SIG-M5 (cell line): ENCODE measurements at places on chromosomes 12 and 14.

DNA sequence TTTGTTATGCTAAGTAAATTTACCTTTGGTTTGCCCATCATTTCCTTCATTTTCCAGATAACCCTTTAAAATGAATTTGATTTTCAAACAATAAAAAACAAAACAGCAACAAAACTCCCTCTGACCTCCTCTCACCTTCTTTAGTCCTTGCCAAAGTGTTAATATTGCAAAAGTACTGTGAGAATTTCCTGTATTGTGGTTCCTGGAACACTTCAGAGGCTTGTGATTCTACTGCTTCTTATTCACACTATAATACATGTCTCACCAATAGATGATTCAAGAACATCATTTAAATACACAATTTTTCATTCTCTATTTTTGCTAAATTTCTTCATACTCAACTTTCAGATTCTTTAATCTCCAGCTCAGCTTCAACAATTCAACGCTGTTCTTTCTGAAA is at the start of gene KLRD1:
Gene KLRD1, plus strand, starts transcription at position 241 of the 400 bp plus-strand sequence. CDS start 208 bp downstream, outside the sequence.
- no peak for DNase-seq

- DNase-seq = no peak
Observed at GRCh38 chr14:65637780-65638179, 225.2 kb downstream of the FUT8 start.

GRCh38 chr14:81819344-81819743 is 285.7 kb upstream of the SEL1L start:
- DNase-seq = no peak

GRCh38 chr12:113359133-113359938 is 949 bp downstream of the PLBD2 start:
- DNase-seq = no peak

DNA sequence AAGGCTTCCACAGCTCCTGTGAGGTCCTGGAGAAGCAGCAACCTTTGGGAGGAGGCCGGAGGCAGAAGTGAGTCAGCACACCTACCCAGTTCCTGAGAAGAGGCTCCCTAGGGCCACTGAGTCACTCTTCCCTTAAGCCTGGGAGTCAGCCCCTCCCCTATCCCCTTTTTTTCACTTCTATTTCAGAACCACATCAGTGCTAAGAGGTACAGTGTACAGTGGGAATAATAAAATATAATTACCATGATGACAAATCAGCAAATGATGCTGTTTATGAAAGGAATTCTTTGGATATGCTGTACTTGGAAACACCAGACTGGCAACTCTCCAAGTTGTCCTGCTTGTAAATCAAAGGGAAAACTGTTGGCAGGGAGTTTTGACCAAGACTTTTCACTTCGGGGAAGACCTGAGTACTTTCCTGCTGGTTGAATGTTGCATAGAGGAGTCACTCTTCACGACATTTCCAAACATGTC is 7.8 kb upstream of the TBPL2 start:
- no peak for DNase-seq

- DNase-seq = no peak
Observed at GRCh38 chr12:79537675-79538074, 153.1 kb downstream of the PAWR start.

DNA sequence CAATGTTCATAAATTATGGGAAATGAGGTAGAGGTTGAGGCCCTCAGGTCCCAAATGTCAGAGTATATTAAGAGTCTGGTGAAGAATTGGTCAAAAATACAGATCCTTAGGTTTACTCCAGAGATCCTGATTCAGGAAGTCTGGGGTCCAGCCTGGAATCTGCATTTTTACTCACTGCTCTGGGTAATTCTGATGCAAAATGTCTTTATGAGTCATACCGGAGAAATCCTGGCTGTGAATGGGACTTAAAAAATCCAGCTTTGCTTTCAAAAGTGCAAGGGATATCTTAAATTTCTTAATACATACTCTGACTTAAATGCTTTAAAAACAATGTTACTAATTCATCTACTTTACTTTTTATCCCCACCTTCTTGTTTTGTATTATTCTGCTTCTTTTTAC is 74.5 kb downstream of the FERMT2 start:
- no peak for DNase-seq

- no peak for DNase-seq
Observed at GRCh38 chr14:50065583-50065982, 50.8 kb downstream of the VCPKMT start.

GRCh38 chr12:92462049-92462448 is 240.7 kb upstream of the PLEKHG7 start:
- no peak for DNase-seq

GRCh38 chr14:54881235-54881760 is 21.3 kb downstream of the GCH1 start:
- DNase-seq = no peak

- no peak for DNase-seq
Observed at GRCh38 chr12:28535216-28535615, 345.0 kb downstream of the CCDC91 start.

DNA sequence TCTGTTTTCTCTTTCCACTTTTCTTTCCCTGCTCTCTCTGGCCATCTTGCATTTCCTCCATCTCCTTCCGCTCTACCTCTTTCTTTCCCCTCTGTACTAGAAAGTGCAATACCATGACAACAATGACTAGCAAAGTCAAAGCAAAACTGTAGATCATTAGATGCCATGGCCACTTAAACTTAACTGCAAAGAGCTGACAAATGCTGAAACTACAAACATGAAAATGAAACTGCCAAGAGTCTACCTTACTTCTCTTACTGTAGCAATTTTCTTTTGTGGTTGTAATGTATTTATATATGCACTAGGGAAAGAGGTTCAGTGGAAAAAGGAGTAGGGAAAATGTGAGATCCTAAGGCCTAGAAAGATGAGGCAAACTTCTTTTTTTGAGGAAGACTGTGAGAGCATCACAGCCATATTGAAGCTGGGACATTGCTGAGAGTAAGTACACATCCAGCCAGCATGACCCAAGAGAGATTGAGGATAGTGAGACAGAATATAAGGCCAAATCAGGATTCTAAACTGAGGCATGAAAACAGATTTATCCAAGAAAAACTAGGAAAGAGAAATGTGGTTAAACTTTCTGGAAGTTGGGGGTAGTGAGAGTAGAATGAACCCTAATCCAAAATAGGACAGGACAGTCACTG is 276.6 kb upstream of the NAV3 start:
- DNase-seq = no peak

DNA sequence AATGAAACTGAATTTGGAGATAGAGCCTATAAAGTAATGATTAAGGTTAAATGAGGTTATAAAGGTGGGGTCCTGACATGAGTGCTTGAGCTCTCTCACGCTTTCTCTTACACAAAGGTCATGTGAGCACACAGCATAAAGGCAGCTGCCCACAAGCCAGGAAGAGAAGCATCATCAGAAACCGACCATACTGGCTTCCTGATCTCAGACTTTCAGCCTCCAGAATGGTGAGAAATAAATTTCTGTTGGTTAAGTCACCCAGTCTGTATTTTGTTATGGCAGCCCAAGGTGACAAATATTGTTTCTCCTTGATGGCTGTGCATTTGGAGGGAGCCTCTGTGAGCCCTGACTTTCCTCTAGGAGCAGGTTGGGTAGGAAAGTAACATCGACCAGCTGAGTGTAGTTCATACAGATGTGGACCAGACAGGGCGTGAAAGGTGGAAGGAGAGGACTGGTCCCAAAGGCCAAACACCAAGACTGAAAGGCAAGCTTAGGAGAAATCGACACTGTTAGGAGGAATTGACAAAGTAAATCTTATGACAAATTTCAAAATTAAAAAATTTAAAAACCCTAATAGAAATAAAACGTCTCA is 97.6 kb upstream of the SLC38A2 start:
- no peak for DNase-seq

GRCh38 chr12:109197327-109197726 is 80.9 kb downstream of the ACACB start:
- DNase-seq = no peak

- peak; percentile 96 for DNase-seq
Observed at GRCh38 chr14:22556021-22556989, 32.7 kb downstream of the DAD1 start.

DNA sequence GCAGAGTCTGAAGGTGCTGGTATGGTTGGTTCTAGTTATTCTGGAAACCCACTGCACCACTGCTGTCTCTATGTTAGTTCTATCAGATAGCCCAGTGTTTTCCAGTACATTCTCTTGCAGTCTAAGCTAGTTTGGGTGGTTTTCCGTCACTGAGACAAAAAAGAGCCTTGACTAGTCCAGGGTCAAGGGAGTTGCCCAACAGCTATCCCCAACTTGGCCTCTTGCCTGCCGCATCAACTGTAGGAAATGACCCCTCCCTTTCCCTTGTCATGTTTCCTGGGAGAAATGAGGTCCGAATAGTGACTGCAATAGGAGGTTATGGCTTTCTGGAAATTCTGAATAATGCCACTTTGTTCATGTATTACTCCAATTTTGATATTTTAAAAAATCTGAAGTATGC is 160.4 kb downstream of the EFCAB11 start:
- no peak for DNase-seq

GRCh38 chr12:110361216-110361615 is 42.3 kb downstream of the ANAPC7 start:
- DNase-seq = no peak

- no peak for DNase-seq
Observed at GRCh38 chr12:48828293-48828692, 10.0 kb downstream of the CACNB3 start.

- DNase-seq = no peak
Observed at GRCh38 chr12:82507686-82508085, 149.4 kb downstream of the METTL25 start.

DNA sequence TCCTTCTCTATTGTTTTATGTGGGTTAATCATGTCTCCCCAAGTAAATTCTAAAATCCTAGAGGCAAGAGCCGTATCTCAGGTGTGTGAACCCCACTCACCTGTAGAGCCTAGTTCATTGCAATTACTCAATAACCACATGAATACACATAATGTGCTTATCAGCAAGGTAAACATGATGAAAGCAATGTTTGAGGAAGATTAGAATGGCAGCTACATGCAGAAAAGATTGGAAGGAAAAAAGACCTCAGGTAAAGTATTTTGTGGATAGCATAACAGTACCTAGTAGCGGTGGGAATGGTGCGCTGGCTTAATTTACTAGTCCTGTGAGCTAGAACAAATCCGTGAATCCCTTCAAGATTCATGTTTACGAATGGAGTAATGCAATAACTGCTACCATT is 5.3 kb upstream of the KRAS start:
- DNase-seq = no peak

GRCh38 chr14:32508281-32508680 is 179.2 kb downstream of the AKAP6 start:
- DNase-seq = no peak

- DNase-seq = no peak
Observed at GRCh38 chr12:69633061-69633460, 22.4 kb upstream of the LRRC10 start.
